Fibroblast of lung (primary cell): ENCODE measurements at places on chromosomes 16 and 17. TPM values are rescaled to one million over a fixed set of nuclear protein-coding genes. Genes with fewer than 3 reads are reported as not detected.

The CCL17 gene
- total RNA-seq = not detected in 2 replicates

The ITGAX gene
- under 0.01 TPM in 2 replicates for total RNA-seq

The GPR142 gene
- not detected in 2 replicates for total RNA-seq

The ALDOA gene
- total RNA-seq = 461 and 474 TPM in 2 replicates

The TMEM106A gene
- 0.77 and 1.5 TPM in 2 replicates for total RNA-seq

The BIRC5 gene
- total RNA-seq = 3.6 and 28.6 TPM in 2 replicates

The RFWD3 gene
- total RNA-seq = 9.2 and 12.9 TPM in 2 replicates

The ANKFN1 gene
- 0.26 TPM in 1 of 2 replicates, not detected in the other for total RNA-seq

The ANKS4B gene
- total RNA-seq = not detected in 2 replicates

The TMEM238L gene
- total RNA-seq = not detected in 2 replicates

The UBFD1 gene
- total RNA-seq = 68.8 and 101 TPM in 2 replicates

The ARHGDIG gene
- 0.77 and 1.3 TPM in 2 replicates for total RNA-seq

The KRTAP1-5 gene
- 0.17 TPM in 1 of 2 replicates, not detected in the other for total RNA-seq

The GLIS2 gene
- 2.6 and 4.0 TPM in 2 replicates for total RNA-seq

The CCDC92B gene
- total RNA-seq = not detected in 2 replicates

The CCT6B gene
- 0.77 and 1.2 TPM in 2 replicates for total RNA-seq

- no peak for DNase-seq
Observed at GRCh38 chr17:49957350-49957749, 11.6 kb upstream of the DLX4 start.

GRCh38 chr16:57952909-57953308 lies 18.0 kb downstream of the CNGB1 start:
- DNase-seq = no peak

DNA sequence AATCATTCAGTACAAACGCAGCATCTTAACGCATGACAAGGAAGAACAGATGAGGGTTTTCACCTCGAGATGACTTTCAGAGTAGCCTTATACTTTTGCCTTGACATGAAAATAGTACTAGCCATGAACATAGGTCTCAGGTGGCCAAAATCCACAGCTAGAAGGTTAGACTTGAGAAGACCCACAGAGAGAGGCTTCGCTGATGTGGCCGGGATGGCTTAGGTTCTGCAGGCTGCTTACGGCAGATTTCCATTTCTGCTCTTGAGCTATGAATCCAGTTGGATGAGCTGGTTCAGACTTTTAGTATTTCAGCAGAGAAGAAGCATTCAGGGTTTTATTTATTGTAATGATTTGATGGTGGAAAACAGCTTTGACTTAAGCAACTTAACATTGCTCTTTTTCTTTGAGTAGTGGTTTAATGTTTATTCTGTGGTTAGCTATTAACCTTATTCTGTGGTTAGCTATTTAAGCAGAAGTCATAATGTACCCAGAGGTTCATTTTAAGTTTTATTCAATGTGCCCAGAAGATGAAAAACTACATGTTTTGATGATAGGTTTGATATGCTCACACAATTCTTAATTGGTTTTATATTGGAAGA lies 7.6 kb downstream of the KRT24 start:
- peak; percentile 6 for DNase-seq

DNA sequence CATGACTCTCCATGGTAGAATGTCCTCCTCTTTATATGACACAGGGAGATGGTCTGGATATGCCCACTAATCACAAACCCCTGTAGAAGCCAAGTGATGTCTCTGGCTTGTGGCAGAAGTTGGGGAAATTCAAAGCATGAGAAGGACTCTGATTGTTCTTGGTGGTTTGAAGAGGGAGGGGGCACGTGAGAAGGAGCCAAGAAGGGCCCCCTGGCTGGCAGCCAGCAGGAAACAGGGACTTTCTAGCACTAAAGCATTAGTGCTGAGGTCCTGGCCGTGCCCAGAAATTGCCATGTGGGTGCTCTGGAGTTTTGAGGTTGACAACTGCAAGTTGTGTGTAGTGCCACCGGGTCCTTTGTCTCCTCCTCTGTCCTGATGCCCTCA lies 199.9 kb downstream of the LGALS9B start:
- no peak for DNase-seq

GRCh38 chr17:61279476-61280145 lies 120.0 kb upstream of the TBX2 start:
- DNase-seq = peak; percentile 23

GRCh38 chr16:27446721-27447120 lies 44.7 kb downstream of the IL21R start:
- no peak for DNase-seq

GRCh38 chr16:16075488-16076422 lies 126.3 kb downstream of the ABCC1 start:
- peak; percentile 71 for DNase-seq

- DNase-seq = peak; percentile 20
Observed at GRCh38 chr17:45200701-45201100, 21.0 kb upstream of the FMNL1 start.

DNA sequence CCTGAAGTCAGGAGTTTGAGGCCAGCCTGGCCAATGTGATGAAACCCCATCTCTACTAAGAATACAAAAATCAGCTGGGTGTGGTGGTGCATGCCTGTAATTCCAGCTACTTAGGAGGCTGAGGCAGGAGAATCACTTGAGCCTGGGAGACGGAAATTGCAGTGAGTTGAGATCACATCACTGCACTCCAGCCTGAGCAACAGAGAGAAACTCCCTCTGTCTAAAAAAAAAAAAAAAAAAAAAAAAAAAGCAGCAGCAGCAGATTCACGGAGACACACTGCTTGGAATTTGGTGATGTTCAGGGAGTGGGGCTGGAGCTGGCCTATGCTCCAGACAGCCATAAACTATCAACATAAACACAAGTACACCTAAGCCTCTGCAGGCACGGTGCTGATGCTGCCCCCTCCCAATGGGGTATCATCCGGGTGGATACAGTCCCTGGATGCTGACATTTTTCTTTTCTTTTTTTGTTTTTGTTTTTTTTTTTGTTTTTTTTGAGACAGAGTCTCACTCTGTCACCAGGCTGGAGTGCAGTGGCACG lies 39.6 kb upstream of the RHOT1 start:
- DNase-seq = no peak

- peak; percentile 41 for DNase-seq
Observed at GRCh38 chr17:50533720-50534148, 1.2 kb downstream of the EPN3 start.

GRCh38 chr16:35631261-35631945 lies 2172.0 kb downstream of the TP53TG3F start:
- DNase-seq = no peak

GRCh38 chr17:71187145-71187878 lies 933.5 kb upstream of the SOX9 start:
- DNase-seq = no peak

DNA sequence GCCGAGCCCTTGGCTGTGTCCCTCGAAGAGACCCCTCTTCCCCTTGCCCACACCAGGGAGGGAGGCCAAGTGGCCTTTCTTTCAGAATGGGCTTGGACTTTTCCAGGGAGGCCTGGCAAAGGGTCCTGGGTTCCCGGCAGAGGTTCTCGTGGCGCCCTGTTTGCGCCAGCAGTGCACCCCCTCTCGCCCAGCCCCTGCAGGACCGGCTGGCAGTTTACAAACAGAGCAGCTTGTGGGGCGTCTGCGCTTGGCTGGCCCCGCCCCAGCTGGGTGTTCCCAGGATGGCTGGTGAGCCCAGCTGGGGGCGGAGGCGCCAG lies 137.8 kb upstream of the CIBAR2 start:
- no peak for DNase-seq

DNA sequence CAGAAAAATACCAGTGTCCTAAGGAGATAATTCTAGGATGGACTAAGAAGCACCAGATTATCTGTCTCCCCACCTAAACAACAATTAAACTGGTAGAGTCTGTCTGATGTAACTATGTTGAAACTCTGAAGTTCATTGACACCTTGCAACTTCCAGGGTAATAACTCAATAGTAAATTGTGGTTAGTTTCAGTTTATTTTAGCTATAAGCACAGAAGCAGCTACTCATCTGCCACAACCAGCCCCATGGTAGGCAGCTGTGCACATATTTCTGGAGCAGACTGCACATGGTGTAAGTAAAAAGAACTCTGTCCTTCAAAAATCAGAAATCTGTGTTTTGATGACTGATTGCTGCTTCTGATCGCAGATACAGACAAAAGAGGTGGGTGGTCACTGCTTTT lies 852.1 kb downstream of the CDH11 start:
- DNase-seq = peak; percentile 72

DNA sequence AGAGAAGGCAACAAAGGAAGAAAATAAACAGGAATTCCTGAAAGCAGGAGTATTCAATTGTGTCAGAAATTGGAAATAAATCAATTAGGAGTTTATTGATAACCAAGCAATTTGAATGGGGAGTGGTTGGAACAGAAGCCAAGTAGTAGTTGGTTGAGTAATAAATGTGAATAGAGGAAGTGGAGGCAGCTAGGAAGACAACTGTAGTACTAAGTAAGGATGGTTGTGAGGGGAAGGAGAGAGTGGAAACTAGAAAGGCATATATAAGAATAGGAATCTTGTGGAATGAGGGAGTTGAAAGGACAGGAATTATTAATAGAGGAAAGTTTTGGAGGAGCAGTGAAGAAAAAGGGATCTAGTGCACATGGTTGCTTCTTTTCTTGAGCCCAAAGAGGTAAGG lies 34.4 kb downstream of the NFAT5 start:
- no peak for DNase-seq
